Cardiac muscle cell (in vitro differentiated cells and primary cell): ENCODE measurements at places on chromosomes 11 and 22. TPM values are rescaled to one million over a fixed set of nuclear protein-coding genes. Genes with fewer than 3 reads are reported as not detected.
A peak's percentile ranks its signal among the peaks of the same experiment; 100 is the strongest.

- no peak overlapping the region for H3K4me3 ChIP-seq
- H3K27ac ChIP-seq = no peak overlapping the region
- no peak for DNase-seq
- no peaks in the 10 kb centered on the region for H3K4me1 ChIP-seq
These were observed 537.1 kb upstream of the LRRC4C start for GRCh38 chr11:41996533-41996932.

DNA sequence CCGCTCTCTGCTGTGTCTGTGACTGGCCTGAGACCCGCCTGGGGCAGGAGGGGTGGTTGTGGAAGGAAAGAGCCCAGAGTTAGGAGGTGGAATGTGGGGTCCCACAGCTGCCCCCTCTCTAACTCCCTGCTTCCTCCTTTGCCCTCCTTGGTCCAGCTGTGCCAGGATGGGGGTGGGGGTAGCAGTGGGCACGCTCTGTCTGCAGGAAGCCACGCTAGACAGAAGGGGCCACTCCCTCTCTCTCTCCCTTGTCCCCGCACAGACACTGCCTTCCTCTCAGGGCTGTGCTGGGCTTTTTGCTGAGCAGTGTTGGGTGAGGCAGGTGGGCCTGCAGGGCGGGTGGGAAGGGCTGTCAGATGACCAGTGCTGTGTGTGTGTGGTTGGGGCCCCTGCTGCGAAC is 2.0 kb upstream of the SOX10 start:
- H3K27ac ChIP-seq = no peak overlapping the region
- H3K36me3 ChIP-seq = no peaks in the 10 kb centered on the region
- DNase-seq = no peak
- no peaks in the 10 kb centered on the region for H3K4me1 ChIP-seq

- no peaks in the 10 kb centered on the region for H3K36me3 ChIP-seq
- H3K27ac ChIP-seq = no peak overlapping the region
- DNase-seq = no peak
- no peaks in the 10 kb centered on the region for H3K4me1 ChIP-seq
- no peaks in the 10 kb centered on the region for H3K27me3 ChIP-seq
These were observed 610.0 kb upstream of the CADM1 start for GRCh38 chr11:116114198-116114651.

GRCh38 chr11:122042981-122043380 is 73.0 kb downstream of the BLID start:
- no peaks in the 10 kb centered on the region for H3K27me3 ChIP-seq
- DNase-seq = no peak
- H3K4me3 ChIP-seq = no peak overlapping the region
- no peaks in the 10 kb centered on the region for H3K36me3 ChIP-seq

GRCh38 chr11:67010296-67010905 is 12.5 kb upstream of the SYT12 start:
- H3K36me3 ChIP-seq = no peaks in the 10 kb centered on the region
- no peak overlapping the region for H3K4me3 ChIP-seq
- DNase-seq = no peak

- H3K4me3 ChIP-seq = peak overlapping the region; percentile 53
- no peak for DNase-seq
- no peaks in the 10 kb centered on the region for H3K36me3 ChIP-seq
- H3K27me3 ChIP-seq = peaks cover 9% of the 10 kb centered on the region
- peaks cover 4% of the 10 kb centered on the region for H3K4me1 ChIP-seq
These were observed 1.8 kb downstream of the PITPNM1 start for GRCh38 chr11:67503119-67504004.

- no peak for DNase-seq
- no peak overlapping the region for H3K4me3 ChIP-seq
- no peaks in the 10 kb centered on the region for H3K36me3 ChIP-seq
- H3K27me3 ChIP-seq = peaks cover 45% of the 10 kb centered on the region
These were observed 3.7 kb downstream of the SLC15A3 start for GRCh38 chr11:60948250-60948649.

- no peak overlapping the region for H3K4me3 ChIP-seq
- no peak overlapping the region for H3K27ac ChIP-seq
- no peaks in the 10 kb centered on the region for H3K27me3 ChIP-seq
- no peaks in the 10 kb centered on the region for H3K4me1 ChIP-seq
- no peak for DNase-seq
These were observed 38.7 kb downstream of the SYT13 start for GRCh38 chr11:45247433-45247832.

- H3K27ac ChIP-seq = no peak overlapping the region
- H3K36me3 ChIP-seq = no peaks in the 10 kb centered on the region
- no peak for DNase-seq
- no peaks in the 10 kb centered on the region for H3K4me1 ChIP-seq
These were observed 814.6 kb downstream of the DLG2 start for GRCh38 chr11:84812471-84812969.

Gene RPL3
- 2,304 and 2,959 TPM in 2 replicates for total RNA-seq

DNA sequence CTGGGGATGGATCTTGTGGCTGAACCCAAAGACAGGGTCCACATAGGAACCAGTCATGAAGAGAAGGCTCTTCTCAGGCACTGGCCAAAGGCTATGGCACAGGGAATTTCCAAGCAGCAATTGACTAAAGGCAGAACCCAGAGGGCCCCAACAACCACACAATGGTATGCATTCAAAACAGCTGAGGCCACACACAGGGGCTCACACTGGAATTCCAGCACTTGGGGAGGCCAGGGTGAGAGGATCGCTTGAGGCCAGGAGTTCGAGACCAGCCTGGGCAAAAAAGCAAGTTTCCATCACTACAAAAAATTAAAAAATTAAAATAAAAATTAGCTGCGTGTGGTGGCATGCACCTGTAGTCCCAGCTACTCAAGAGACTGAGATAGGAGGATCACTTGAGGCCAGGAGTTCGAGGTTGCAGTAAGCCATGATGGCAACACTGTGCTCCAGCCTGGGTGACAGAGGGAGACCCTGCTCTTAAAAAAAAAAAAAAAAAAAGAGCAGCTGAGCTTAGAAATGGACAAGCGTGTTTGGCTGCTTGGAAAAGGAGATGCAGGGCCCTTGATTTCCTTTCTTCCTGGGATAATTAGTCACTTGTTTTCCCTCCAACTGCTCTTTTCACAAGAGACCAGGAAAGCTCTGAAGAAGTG is 44.6 kb downstream of the MYH9 start:
- peak overlapping the region; percentile 45 for H3K27ac ChIP-seq
- H3K4me3 ChIP-seq = no peak overlapping the region
- peaks cover 26% of the 10 kb centered on the region for H3K36me3 ChIP-seq

GRCh38 chr11:127493330-127494022 is 492.9 kb upstream of the KIRREL3 start:
- H3K4me1 ChIP-seq = no peaks in the 10 kb centered on the region
- no peak overlapping the region for H3K4me3 ChIP-seq
- peak; percentile 29 for DNase-seq
- no peaks in the 10 kb centered on the region for H3K36me3 ChIP-seq

Gene OR10G4
- not detected in 2 replicates for total RNA-seq

GRCh38 chr11:57668434-57668782 is 494 bp downstream of the ZDHHC5 start:
- peaks cover 13% of the 10 kb centered on the region for H3K36me3 ChIP-seq
- H3K4me1 ChIP-seq = peaks cover 7% of the 10 kb centered on the region
- peak overlapping the region; percentile 61 for H3K4me3 ChIP-seq
- peak overlapping the region; percentile 98 for H3K27ac ChIP-seq
- no peak for DNase-seq

Gene RCOR2
- total RNA-seq = 73.5 and 74.2 TPM in 2 replicates

GRCh38 chr22:18110954-18111758 is 547 bp downstream of the TUBA8 start:
- H3K4me1 ChIP-seq = no peaks in the 10 kb centered on the region
- H3K27ac ChIP-seq = no peak overlapping the region
- peaks cover 34% of the 10 kb centered on the region for H3K27me3 ChIP-seq
- DNase-seq = no peak

Gene MGAT3
- 31.4 and 38.0 TPM in 2 replicates for total RNA-seq

DNA sequence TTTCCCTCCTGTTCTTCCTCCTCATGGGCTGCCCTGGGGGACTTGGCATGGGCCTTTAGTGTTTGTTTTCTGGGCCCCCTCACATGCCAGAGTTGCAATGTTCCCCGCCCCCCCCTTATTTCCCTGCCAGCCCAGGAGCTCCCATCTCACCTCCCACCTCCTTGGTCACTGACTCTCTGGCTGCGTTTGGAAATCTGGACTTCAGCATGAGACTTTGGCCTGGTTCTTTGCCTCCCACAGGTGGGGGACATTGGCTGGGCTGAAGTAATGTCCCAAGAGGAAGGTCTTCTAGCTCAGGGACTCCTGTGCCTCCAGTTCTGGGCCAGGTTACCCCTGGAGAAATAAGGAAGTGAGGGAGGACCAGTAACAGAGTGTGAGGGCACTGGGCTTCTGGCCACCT is 7.0 kb downstream of the MTFP1 start:
- H3K27me3 ChIP-seq = no peaks in the 10 kb centered on the region
- peaks cover 4% of the 10 kb centered on the region for H3K36me3 ChIP-seq
- H3K27ac ChIP-seq = no peak overlapping the region
- no peaks in the 10 kb centered on the region for H3K4me1 ChIP-seq
- no peak overlapping the region for H3K4me3 ChIP-seq

GRCh38 chr11:66859686-66860448 is 3.0 kb downstream of the LRFN4 start:
- H3K36me3 ChIP-seq = peaks cover 3% of the 10 kb centered on the region
- no peak for DNase-seq
- H3K4me3 ChIP-seq = no peak overlapping the region
- no peak overlapping the region for H3K27ac ChIP-seq

DNA sequence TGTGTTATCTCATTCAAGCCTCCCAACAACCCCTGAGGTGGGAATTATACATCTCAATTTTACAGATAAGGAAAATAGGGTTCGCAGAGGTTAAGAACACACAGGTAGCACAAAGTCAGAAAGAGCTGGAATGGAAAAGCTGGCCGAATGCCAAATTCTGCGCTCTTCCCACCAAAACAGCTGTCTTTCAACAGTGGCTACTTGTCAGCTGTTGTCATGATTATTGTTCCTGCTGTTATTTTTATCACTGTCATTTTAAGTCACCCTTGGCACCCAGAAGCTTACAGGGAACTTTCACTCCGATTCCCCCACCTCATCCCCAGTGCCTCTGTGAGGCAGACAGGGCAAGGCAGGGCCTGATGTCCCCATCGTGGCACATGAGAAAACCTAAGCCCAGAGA is 74.5 kb upstream of the CSNK2A3 start:
- no peak for DNase-seq
- H3K27ac ChIP-seq = no peak overlapping the region
- H3K27me3 ChIP-seq = peaks cover 4% of the 10 kb centered on the region
- H3K36me3 ChIP-seq = no peaks in the 10 kb centered on the region
- H3K4me1 ChIP-seq = peaks cover 7% of the 10 kb centered on the region

GRCh38 chr11:69537855-69538640 is 56.6 kb downstream of the LINC01488 start:
- no peak for DNase-seq
- H3K27me3 ChIP-seq = no peaks in the 10 kb centered on the region
- no peak overlapping the region for H3K27ac ChIP-seq
- no peaks in the 10 kb centered on the region for H3K36me3 ChIP-seq

DNA sequence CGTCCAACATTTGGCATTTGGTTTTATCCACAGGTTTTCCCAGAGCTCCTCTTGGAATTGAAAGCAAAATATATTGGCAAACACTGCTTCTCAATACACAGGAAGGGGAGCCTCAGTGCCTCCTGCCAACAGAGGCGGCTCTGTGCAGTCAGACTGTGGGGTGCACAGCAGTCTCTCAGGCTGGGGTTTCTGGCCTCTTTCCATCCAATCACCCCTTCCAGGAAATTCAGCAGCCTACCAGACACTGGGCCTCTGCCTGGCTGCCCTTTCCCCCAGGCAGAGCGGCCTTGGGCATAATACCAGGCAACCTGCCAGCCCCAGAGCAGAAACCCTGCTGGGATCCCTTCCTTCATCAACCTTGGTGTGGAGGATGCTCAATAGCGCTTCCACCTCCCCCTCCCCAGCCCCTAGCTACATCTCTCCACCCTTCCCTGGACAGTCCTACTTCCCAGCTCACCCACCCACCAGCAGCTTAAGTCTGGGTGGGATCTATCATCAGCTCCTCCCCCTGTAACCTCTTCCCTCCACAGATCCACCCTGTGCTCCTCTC is 17.8 kb upstream of the RAPSN start:
- H3K36me3 ChIP-seq = peaks cover 23% of the 10 kb centered on the region
- H3K4me1 ChIP-seq = peaks cover 4% of the 10 kb centered on the region
- peak; percentile 78 for DNase-seq
- peak overlapping the region; percentile 6 for H3K27ac ChIP-seq
- no peak overlapping the region for H3K4me3 ChIP-seq

GRCh38 chr22:46851941-46852340 is 89.5 kb downstream of the TBC1D22A start:
- H3K36me3 ChIP-seq = no peaks in the 10 kb centered on the region
- DNase-seq = no peak
- no peak overlapping the region for H3K4me3 ChIP-seq
- H3K27me3 ChIP-seq = no peaks in the 10 kb centered on the region

Gene PLEKHB1
- 32.8 and 33.5 TPM in 2 replicates for total RNA-seq

- no peak overlapping the region for H3K27ac ChIP-seq
- peaks cover 25% of the 10 kb centered on the region for H3K36me3 ChIP-seq
- peak; percentile 81 for DNase-seq
- H3K4me3 ChIP-seq = no peak overlapping the region
These were observed 22.3 kb downstream of the HPS4 start for GRCh38 chr22:26461188-26461810.

DNA sequence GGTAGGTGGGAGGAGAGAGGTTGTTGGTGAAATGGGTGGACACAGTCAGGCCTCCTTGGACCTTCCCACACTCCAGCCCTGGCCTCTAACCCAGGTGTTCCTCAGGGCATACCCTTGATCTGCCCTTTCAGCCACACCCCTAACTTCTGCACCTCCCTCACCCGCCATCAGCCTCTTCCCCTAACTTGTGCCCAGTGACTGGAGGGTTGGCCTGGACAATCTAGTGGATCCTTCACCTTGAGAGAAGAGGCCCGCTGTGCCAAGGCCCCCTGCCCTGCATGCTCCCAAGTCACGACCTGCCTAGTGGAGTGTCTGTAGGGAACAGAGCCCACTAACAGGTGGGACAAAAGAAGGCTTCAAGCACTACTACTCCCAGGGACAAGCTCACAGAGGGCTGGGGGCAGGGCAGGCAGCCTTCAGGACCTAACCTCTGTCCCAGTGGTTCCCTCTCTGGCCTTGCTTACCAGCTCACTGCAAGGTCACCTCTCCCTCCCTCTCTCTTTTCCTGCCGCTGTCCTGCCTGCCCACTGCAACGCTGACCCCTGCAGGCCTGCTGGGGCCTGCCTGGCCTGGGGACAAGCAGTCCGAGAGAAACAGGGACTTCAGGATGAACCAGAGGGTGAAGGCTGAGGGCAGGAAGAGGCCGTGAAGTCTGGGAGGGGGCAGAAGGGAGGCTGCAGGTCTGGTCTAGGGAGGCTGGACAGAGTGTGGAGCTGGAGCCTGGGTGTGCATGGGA is 3.3 kb downstream of the SYT7 start:
- H3K27me3 ChIP-seq = peaks cover 14% of the 10 kb centered on the region
- no peak overlapping the region for H3K4me3 ChIP-seq
- peak; percentile 84 for DNase-seq
- H3K27ac ChIP-seq = no peak overlapping the region
- peaks cover 9% of the 10 kb centered on the region for H3K4me1 ChIP-seq

DNA sequence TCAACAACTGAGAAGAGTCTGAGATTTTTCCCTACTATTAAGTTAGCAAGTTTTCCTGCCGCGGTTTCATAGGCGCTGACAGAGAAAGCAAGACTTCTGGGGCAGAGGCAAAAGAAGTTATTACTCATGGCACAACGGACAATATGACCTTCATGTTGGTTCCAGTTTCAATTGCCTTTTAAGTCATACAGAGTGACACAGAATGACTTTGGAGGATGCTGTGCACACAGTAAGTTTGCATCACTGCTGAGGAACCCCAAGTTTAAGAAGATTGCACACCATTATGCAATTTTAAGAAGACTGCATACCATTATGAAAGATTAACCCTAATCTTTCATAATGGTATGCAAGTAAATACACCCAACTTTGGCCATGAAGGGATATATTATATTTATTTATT is 626.5 kb upstream of the CHORDC1 start:
- no peak overlapping the region for H3K27ac ChIP-seq
- no peak overlapping the region for H3K4me3 ChIP-seq
- H3K36me3 ChIP-seq = no peaks in the 10 kb centered on the region
- H3K4me1 ChIP-seq = no peaks in the 10 kb centered on the region
- no peaks in the 10 kb centered on the region for H3K27me3 ChIP-seq
- no peak for DNase-seq

Gene AGBL2
- total RNA-seq = 0.25 and 0.69 TPM in 2 replicates

Gene INCENP
- total RNA-seq = 18.0 and 68.7 TPM in 2 replicates
